Activated T-cell treated with anti-CD3 and anti-CD28 coated beads, Interleukin-2, amount 50 U/mL, for 72 hours (primary cell): ENCODE measurements at places on chromosomes 7 and 10. TPM values are rescaled to one million over a fixed set of nuclear protein-coding genes. Genes with fewer than 3 reads are reported as not detected.

The ABCA13 gene
- total RNA-seq: not detected

DNA sequence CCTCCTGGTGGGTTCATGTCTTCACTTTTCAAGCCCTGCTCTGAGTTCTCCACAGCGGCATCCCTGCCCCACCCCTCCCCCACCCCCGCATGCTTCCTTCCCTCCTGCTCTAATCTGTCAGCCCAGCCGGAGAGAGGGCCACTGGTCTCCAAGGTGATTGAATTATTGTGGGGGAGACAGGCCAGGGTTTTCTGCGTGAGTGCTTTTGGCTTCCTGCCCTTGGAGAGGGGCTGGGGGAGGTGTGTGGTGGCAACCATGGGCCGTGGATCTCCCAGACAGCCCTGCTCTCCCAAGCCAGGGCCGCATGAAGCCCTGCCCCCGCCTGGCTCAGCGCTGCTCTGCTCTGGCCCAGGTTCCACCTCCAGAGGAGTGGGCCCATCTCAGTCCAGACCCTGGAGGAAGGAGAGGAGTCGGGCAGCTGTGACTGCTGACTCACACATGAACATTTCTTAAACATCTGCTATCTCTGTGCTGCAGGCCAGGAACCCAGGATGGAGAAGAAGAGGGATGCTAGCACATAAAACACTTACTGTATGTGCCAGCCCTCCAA is 109.9 kb downstream of the ZMIZ1 start:
- no peaks in the 10 kb centered on the region for H3K36me3 ChIP-seq
- no peak overlapping the region for H3K4me3 ChIP-seq
- no peak for DNase-seq
- H3K27ac ChIP-seq: no peak overlapping the region

DNA sequence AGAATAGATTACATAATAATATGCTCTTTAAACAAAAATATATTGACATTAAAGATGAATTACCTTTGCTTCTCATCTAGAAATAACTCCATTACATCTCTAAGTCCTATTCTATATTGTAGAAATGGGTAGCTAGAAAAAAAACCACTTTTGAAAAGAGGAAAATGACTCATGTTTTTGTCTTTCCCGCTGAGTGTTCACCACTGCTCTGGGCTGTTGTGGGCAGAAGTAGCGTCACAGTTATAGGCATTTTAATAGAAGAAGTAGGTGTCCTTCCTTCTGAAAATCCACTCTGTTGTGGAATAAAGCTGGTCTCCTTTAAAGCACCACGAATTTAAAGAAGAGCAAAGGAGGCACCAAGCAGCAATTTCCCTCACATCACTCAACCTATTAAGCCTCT is 117.6 kb upstream of the NFE2L3 start:
- H3K36me3 ChIP-seq: no peaks in the 10 kb centered on the region
- H3K27ac ChIP-seq: no peak overlapping the region
- no peak for DNase-seq
- no peak overlapping the region for H3K4me3 ChIP-seq
- H3K27me3 ChIP-seq: peaks cover 27% of the 10 kb centered on the region
- peaks cover 10% of the 10 kb centered on the region for H3K4me1 ChIP-seq

DNA sequence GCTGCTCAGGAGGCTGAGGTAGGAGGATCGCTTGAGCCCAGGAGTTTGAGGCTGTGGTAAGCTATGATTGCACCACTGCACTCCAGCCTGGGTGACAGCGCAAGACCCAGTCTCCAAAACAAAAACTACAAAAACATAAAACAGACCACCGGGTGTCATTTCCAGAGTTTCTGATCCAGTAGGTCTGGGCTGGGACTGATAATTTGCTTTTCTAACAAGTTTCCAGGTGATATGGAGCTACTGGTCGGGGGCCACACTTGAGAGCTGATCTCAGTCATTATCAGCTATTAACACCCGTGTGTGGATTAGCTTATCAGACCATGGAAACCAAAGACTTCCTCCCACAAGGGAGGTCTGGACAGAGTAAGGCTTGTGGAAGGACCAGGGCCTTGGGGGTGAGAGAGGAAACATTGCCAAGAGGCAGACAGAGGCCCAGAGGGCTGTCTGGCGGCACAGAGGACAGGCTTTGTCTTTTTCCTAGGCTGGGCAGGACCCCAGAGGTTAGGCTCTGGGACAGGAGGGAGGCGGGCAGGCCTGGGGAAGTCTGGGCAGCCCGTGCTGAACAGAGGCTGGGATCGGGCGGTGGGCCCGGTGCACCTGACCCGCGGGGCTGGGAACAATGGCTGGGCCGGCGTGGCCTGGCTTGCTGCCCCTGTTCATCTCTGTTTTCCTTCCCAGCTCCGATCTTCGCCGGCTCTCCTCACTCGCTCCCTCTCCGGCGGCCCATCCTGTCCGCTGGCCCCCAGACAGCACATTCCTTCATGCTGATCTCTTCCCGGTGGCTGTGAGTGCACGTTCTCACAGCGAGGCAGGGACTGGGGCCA is 25.2 kb downstream of the TMEM270 start:
- no peak overlapping the region for H3K4me3 ChIP-seq
- peaks cover 23% of the 10 kb centered on the region for H3K27me3 ChIP-seq
- H3K4me1 ChIP-seq: peaks cover 9% of the 10 kb centered on the region
- H3K36me3 ChIP-seq: no peaks in the 10 kb centered on the region
- no peak for DNase-seq

The KCP gene
- total RNA-seq: not detected

GRCh38 chr7:127417346-127417745 is 24.8 kb upstream of the ZNF800 start:
- H3K4me1 ChIP-seq: peaks cover 44% of the 10 kb centered on the region
- no peaks in the 10 kb centered on the region for H3K27me3 ChIP-seq
- H3K4me3 ChIP-seq: peak overlapping the region; percentile 50
- no peak for DNase-seq
- H3K36me3 ChIP-seq: no peaks in the 10 kb centered on the region

DNA sequence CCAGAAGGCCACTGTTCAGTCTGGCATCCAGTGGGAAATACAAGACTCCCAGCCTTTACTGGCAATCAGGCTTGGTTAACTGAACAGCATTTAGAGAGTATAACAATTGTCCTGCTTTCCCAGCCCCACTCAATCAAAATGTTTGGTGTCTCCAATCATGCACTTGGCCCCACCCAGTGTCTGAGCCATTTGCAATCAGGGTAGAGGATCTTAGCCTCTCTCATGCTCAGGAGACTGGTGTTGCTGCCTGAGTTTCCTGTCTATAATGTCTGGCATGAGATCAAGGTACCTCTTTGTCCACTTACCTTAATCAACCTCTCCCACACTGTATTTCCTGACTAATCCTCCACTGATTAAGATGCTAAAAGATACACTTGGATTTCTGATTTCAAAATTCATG is 290.2 kb upstream of the GHITM start:
- no peak overlapping the region for H3K27ac ChIP-seq
- H3K4me3 ChIP-seq: no peak overlapping the region
- DNase-seq: no peak
- H3K27me3 ChIP-seq: no peaks in the 10 kb centered on the region

The LRRD1 gene
- total RNA-seq: not detected

The ANKRD22 gene
- total RNA-seq: 0.65 TPM

- DNase-seq: no peak
- no peak overlapping the region for H3K4me3 ChIP-seq
- H3K27me3 ChIP-seq: no peaks in the 10 kb centered on the region
- no peak overlapping the region for H3K27ac ChIP-seq
Measured at GRCh38 chr10:20085115-20085514, 268.9 kb downstream of the PLXDC2 start.

DNA sequence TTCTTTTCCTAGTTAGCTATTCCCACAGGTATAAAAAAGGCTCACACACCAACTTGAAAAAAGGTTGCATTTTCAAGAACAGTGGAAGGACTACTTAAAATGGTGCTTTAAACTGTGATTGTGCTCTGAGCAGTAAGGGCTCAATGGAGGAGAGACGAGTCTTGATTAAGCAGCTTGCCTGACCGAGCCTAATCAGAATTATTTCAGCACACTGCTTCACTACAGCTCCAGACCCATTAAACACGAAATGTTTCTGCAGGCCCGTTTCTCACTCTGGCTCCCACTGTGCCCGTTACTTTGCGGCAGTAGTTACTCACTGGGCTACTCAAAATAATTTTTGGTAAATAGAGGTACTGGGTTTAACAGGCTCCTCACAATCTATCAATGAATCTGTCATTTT is 126.0 kb downstream of the NRCAM start:
- no peak for DNase-seq
- no peak overlapping the region for H3K4me3 ChIP-seq
- H3K27ac ChIP-seq: no peak overlapping the region
- H3K4me1 ChIP-seq: no peaks in the 10 kb centered on the region
- no peaks in the 10 kb centered on the region for H3K27me3 ChIP-seq

GRCh38 chr7:29270594-29271318 is 76.2 kb downstream of the CHN2 start:
- H3K27ac ChIP-seq: no peak overlapping the region
- peaks cover 31% of the 10 kb centered on the region for H3K27me3 ChIP-seq
- H3K36me3 ChIP-seq: no peaks in the 10 kb centered on the region
- no peak overlapping the region for H3K4me3 ChIP-seq
- peaks cover 29% of the 10 kb centered on the region for H3K4me1 ChIP-seq

- H3K27ac ChIP-seq: no peak overlapping the region
- peaks cover 2% of the 10 kb centered on the region for H3K36me3 ChIP-seq
- peaks cover 25% of the 10 kb centered on the region for H3K4me1 ChIP-seq
- no peak overlapping the region for H3K4me3 ChIP-seq
- DNase-seq: no peak
Measured at GRCh38 chr10:117136391-117136975, 1.6 kb downstream of the VAX1 start.

GRCh38 chr7:150954201-150954985 is 23.7 kb downstream of the KCNH2 start:
- no peak overlapping the region for H3K4me3 ChIP-seq
- peaks cover 26% of the 10 kb centered on the region for H3K27me3 ChIP-seq
- no peak for DNase-seq
- H3K4me1 ChIP-seq: peaks cover 7% of the 10 kb centered on the region
- H3K27ac ChIP-seq: no peak overlapping the region

- H3K4me1 ChIP-seq: peaks cover 6% of the 10 kb centered on the region
- H3K4me3 ChIP-seq: no peak overlapping the region
- no peaks in the 10 kb centered on the region for H3K36me3 ChIP-seq
Measured at GRCh38 chr10:113644185-113645120, 19.4 kb downstream of the NRAP start.
